ENCODE measurements at places on chromosomes 6 and 20. TPM values are rescaled to one million over a fixed set of nuclear protein-coding genes. Genes with fewer than 3 reads are reported as not detected.
A peak's percentile ranks its signal among the peaks of the same experiment; 100 is the strongest.

The SCRT2 gene
- not detected for polyA plus RNA-seq

The TMEM30A gene
- 40.6 TPM for polyA plus RNA-seq

The EFCAB8 gene
- polyA plus RNA-seq, result not detected

The SLC17A3 gene
- polyA plus RNA-seq, result not detected

The CST4 gene
- polyA plus RNA-seq, result not detected

The HELZ2 gene
- polyA plus RNA-seq, result 2.5 TPM

DNA sequence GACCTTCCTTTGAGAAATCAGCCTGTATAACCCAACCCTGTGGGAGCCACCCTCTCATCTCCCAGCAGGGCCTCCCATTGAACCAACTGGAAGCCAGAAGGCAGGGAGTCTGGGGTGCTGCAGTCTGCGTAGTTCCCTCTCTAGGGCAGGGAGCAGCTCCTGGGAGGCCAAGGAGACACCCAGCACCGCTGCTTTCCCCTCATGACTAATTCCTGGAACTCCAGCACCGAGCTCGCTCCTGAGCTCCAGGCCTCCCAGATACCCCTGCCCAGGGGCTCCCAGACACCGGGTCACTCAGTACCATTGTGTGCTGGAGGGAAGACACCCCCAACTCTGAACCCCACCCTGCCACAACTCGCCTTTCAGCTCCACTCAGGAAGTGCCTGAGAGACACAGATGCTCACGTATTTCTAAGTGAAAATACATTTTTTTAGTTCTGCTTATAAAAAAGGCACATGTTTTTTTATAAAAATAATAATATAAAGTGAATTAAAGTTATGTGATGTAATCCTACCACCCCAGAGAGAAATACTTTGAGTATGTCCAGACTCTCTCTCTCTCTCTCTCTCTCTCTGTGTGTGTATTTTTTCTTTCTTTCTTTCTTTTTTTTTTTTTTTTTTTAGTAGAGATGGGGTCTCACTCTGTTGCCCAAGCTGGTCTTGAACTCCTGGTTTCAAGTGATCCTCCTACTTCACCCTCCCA is 17.5 kb downstream of the PIM1 start:
- H3K27ac ChIP-seq, result no peak overlapping the region
- no peaks in the 10 kb centered on the region for H3K36me3 ChIP-seq
- no peak for DNase-seq
- H3K4me3 ChIP-seq, result no peak overlapping the region

DNA sequence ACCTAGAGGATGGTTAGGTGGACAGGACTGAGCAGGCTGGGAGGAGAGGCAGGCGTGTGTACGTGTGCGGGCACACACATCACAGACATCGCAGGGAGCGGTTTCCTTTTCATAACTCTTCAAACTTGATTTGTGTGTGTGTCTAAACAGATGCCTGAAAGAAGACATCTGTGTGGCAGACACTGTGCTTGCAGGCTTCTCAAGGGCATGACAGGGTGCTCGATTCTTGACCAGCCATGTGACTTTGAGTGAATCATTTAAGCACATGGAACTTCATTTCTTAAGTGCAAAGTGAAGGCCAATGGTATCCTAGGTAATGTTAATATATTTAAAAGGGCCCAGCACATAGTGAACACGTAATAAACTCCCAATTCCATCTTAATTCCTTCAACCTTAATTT is 186.5 kb downstream of the SCP2D1 start:
- DNase-seq, result no peak
- peaks cover 10% of the 10 kb centered on the region for H3K27me3 ChIP-seq
- peak overlapping the region; percentile 34 for H3K27ac ChIP-seq
- H3K4me1 ChIP-seq, result no peaks in the 10 kb centered on the region
- H3K36me3 ChIP-seq, result no peaks in the 10 kb centered on the region
- H3K4me3 ChIP-seq, result no peak overlapping the region

DNA sequence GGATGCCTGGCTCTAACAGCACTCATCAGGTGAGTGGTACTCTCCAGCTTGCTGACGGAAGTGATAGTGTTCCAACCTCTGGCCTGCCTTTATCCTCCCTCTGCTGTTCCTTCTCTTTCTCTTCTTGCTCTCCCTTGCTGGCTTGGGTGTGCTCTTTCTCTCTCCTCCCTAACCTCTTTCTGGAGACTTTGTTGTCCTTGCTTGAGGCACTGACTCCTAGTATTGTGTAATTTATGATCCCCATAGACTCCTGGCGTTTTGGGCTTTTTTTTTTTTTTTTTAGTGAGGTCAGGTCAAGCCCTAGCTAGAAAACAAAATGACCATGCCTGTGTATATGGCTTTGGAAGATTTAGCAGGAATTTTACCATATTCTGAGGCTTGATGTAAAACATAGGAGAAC is 84.7 kb upstream of the MRAP2 start:
- no peak overlapping the region for H3K4me3 ChIP-seq
- no peak for DNase-seq
- no peaks in the 10 kb centered on the region for H3K4me1 ChIP-seq

GRCh38 chr6:153028963-153029362 is 26.5 kb upstream of the MTRF1L start:
- no peak overlapping the region for H3K4me3 ChIP-seq
- peaks cover 14% of the 10 kb centered on the region for H3K4me1 ChIP-seq
- DNase-seq, result no peak
- H3K27me3 ChIP-seq, result peaks cover 53% of the 10 kb centered on the region
- no peaks in the 10 kb centered on the region for H3K36me3 ChIP-seq

DNA sequence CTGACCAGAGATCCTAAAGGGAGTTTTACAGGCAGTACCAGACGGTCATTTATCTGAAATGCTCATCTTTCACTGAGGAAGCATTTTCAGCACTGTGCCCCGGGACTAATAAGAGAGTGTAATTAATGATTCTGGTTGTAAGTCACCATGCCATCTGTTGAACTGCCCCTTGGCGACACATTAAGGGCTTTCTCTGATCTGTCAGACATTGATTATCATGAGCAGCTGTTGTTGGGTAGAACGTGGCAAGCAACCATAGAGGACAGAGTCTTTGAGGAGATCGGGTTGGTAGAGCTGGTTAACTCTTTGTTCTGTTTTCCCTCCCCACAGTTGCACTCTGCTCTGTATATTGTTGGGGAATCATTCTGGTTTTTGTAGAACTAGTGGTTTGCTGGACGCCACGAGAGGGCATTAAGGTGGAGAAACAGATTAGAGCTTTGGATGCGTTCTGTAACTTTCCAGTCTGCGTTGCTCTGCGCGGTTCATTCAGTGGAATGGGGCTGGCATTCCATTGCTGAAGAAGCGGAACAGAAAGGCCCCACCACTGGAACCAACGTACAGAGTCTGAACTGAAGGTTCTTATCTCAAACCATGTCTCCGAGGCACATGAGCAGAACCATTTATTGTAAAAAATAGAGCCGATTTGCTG is 34.3 kb downstream of the RPRD1B start:
- peaks cover 60% of the 10 kb centered on the region for H3K36me3 ChIP-seq
- no peak overlapping the region for H3K27ac ChIP-seq
- H3K4me3 ChIP-seq, result no peak overlapping the region
- H3K27me3 ChIP-seq, result no peaks in the 10 kb centered on the region
- H3K4me1 ChIP-seq, result no peaks in the 10 kb centered on the region

DNA sequence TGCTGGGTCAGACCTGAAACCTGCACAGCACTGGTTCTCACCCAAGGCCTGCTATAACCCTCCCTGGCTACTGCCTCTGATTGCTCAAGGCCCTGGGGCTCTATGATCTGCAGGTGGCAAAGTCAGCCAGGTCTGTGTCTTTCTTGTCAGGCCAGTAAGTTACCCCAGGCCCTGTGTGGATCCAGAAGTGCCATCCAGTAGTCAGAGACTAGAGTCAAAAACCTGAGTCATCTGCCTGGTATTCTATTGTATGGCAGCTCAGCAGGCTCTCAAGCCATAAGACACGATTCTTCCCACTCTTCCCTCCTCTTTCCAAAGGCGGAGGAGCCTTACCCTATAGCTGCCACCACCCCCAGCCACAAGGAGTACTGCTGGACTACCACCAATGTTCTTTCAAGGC is 593.0 kb downstream of the FRK start:
- no peak overlapping the region for H3K4me3 ChIP-seq
- no peaks in the 10 kb centered on the region for H3K4me1 ChIP-seq
- H3K27me3 ChIP-seq, result no peaks in the 10 kb centered on the region
- no peak overlapping the region for H3K27ac ChIP-seq

DNA sequence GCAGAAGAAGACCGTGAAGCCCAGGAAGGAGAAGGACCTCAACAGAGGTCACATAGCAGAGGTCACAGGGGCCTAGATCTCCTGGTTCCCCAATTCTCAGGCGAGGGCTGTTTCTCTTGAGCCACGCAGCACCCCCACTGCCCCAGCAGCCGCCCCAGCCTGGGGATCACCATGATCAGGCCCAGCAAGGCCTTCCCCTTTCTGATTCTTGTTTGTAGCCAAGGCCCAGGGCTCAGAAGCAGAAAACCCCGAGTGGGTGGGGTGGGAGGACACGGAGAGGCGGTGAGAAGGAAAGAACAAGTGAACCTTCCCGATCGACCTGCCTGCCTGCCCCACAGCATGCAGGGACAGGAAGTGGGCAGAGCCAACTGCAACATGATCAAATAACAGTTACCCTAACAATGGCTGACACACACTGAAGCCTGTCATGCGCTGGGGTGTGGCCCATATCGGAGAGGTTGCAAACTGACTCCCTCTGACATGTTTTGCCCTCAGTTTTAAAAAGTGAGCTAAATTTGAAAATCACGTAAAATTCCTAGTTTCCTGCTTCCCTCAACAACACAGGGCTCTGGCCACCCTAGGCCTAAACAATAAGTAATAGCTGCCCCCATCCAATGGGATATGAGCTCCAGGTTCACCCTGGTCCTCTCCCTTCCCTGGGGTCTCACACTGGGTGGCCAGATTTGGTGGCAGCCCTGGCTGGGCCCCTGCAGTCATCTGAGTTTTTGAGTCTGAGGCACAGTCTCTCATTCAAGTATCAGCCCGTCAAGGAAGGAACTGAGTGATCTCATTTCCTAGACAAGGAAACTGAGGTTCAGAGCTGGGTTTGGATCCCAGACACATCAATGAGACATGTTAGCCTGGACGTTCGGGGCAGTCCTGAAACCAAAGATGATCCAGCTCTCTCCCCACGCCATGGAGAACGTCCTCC is 6.5 kb downstream of the PEDS1 start:
- H3K4me3 ChIP-seq, result peak overlapping the region; percentile 82
- no peaks in the 10 kb centered on the region for H3K36me3 ChIP-seq
- H3K27me3 ChIP-seq, result no peaks in the 10 kb centered on the region
- peak overlapping the region; percentile 97 for H3K27ac ChIP-seq

Data from naive B cell (primary cell).